ENCODE measurements at places on chromosomes 16 and 17.

- no peak for DNase-seq
Measured at GRCh38 chr16:10576390-10577304, 3.8 kb downstream of the EMP2 start.

GRCh38 chr17:80145076-80146075 lies 1.6 kb downstream of the EIF4A3 start:
- no peak for DNase-seq

GRCh38 chr16:590188-590814 lies 435 bp downstream of the RAB40C start:
- no peak for DNase-seq

DNA sequence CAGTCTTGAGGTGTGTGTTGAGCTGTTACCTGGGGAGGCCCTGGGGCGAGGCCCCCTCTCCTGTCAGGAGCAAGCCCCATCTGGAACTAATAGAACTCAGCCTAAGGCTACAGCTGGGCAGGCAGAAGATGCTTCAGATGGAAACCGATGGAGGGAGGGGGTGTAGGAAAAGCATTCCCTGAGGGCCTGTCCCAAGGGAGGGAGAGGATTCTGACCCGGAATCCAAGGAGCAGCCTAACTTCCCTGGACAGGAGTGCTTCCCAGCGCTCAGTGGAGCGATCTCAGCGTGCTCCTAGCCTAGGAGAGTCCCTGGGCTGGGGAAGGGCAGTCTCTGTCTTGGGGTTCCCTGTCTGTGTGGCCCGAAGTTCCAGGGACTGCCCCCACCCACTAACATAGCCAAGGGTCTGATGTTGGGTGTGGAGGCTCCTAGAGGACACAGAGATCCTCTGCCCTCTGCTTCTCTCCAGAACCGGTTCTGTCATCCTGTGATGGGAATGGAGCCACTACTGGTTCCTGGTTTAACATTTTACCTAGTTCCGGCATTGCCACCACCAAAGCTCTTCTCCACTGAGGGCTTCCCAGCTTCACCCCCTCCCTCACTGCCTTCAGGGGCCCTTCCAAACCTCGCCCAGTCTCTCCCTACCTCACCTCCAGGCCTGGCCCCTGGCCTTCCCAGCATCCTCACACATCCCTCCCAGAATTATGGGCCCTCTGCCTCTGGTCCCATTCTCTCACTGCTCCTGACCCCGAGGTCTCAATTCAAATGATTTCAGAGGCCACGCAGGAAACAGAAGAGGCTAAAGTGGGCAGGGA lies 58.7 kb downstream of the RTN4RL1 start:
- DNase-seq = no peak

GRCh38 chr16:28893291-28893690 lies 15.0 kb downstream of the ATP2A1 start:
- no peak for DNase-seq

DNA sequence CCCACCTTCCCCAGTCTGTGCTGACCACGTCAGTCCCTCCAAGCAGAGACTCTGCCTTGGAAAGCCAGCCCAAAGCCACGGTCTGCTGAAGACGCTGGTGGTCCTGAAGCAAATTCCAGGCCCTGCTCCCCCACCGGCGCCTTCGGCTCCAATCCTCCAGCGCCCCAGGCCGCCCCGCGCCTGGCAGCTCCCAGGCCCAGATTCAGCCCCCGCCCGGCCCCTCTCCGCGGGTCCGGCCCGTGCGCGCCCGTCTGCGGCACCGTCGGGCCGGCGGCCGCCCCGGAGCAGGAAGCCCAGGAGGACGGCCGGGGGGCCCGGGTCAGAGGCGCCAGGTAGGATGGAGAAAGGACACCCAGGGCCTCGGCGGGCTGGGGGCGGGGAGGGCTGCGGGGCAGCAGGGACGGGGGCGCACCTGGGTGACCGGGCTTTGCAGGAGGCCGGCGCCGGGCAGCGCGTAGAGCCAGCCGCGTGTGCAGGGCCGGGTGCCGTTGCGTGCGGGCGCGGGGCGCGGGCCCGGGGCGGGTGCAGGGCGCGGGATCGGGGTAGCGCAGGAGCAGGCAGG lies 594 bp upstream of the SLC22A31 start:
- no peak for DNase-seq

- DNase-seq = no peak
Measured at GRCh38 chr16:58035356-58036170, 10.0 kb downstream of the MMP15 start.

GRCh38 chr16:80233097-80233835 lies 307.5 kb upstream of the DYNLRB2 start:
- DNase-seq = no peak

- no peak for DNase-seq
Measured at GRCh38 chr16:84055801-84056634, 13.4 kb upstream of the SLC38A8 start.

- DNase-seq = peak; percentile 40
Measured at GRCh38 chr16:86044241-86044671, 145.3 kb downstream of the IRF8 start.

DNA sequence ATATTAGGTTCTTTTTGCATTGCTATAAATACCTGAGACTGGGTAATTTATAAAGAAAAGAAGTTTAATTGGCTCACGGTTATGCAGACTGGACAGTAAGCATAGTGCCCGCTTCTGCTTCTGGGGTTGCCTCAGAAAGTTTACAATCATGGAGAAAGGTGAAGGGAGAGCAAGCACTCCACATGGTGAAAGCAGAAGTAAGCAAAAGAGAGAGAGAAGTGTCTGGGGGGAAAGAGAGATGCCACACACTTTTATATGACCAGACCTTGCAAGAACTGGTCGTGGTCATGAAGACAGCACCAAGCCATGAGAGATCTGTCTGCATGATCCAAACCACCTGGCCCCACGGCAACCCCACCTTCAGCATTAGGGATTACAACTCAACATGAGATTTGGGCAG lies 45.4 kb downstream of the KCNJ16 start:
- no peak for DNase-seq

DNA sequence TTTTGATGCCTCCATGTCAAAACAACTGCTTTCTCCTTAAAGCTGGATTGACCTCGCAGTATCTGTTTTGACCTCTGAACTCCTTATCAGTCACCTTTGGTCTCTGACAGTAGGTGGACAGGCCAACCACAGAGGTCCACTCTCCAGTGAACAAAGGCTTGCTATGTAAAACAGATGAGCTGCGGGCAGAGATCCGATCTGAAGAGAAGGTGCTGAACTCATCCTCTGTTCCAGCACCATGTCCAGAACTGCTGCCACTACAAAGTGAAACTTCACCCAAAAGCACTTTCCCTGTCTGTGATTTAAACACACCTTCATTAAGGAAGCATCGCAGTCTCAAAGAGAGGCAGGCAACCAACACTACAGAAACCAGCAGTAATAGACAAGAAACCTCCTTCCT lies 117.3 kb upstream of the CORO6 start:
- no peak for DNase-seq

DNA sequence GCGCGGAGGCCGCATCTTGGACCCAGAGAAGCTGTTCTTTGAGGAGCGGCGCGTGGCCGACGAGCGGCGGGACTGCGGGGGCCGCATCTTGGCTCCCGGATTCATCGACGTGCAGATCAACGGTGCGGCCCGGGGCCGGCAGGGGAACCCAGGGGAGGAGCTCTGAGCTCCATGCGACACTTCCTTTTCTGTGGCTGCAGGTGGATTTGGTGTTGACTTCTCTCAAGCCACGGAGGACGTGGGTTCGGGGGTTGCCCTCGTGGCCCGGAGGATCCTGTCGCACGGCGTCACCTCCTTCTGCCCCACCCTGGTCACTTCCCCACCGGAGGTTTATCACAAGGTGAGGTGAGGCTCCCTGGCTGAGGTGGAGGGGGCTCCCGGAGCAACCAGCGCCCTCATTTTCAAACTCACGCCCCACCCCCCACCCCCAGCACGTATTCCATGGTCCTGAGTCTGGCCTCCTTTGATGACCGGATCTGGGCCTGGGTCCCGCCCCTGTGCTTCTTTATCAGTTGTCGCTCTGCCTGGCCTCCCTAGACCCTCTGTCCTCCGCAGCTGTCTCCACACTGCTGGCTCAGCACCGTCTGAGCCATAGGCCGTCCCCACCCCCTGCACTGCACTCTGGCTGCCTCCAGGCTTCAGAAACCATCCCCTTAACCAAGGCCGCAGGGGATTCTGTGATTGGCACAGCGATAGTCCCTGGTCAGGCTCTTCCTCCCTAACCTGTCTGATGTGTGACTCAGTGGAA lies 787 bp downstream of the AMDHD2 start:
- no peak for DNase-seq

DNA sequence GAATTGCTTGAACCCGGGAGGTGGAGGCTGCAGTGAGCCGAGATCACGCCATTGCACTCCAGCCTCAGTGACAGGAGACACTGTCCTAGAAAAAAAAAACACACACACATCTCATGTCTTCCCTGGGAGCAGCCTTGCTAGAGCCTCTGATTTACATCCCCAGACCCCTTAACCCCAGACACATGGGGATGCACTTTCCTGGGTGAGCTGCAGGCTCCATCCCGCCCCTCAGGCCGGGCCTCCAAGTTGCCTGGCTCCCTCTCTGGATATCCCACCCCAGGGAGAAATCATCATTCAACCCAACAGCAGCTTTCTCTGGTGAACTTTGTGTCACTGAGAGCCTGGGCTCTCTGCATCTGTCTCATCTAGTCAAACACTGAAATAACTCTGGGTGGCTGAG lies 21.5 kb downstream of the SRL start:
- no peak for DNase-seq
